ENCODE measurements at places on chromosomes 2 and 18.

DNA sequence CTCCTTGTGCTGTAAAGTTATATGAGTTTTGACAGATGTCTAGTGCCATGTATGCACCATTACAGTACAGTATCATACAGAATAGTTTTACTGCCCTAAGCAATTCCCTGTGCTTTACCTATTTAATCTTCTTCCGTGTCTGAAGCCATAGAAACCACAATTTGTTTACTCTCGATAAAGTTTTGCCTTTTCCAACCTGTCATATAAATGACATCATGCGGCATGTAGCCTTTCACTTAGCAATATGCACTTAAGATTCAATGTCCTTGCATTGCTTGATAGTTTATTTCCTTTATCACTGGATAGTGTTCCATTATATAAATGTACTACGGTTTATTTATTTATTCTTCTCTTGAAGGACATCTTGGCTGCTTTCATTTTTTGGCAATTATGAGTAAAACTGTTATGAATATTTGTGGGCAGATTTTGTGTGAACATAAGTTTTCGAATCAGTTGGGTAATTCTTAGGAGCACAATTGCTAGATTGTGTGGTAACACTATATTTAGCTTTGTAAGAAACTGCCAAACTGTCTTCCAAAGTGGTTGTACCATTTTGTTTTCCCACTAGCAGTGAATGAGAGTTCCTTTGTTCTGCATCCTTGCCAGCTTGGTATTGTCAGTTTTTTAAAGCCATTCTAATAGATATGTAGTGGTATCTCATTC, 136.8 kb upstream of the MAP3K20 start:
- no peak for DNase-seq

GRCh38 chr2:177072090-177072489, 140.5 kb upstream of the HNRNPA3 start:
- DNase-seq = no peak

DNA sequence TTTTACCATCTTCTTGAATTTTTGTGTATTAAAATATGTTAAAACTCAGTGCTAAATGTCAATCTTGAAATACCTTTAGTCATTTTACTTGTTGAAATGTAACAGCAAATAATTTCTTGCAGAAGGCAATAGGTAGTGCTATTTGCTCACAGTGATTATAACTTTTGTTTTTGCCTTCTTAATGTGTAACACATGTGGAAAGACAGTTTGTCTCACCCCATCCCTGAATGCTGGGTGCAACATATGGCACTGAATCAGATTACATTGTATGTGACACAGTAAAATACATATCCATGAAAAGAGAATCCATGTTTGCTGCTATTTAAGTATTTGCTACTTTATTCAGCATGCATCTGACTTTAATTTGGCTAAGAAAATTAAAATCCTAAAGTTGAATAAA, 35.3 kb downstream of the FRZB start:
- DNase-seq = peak; percentile 80

DNA sequence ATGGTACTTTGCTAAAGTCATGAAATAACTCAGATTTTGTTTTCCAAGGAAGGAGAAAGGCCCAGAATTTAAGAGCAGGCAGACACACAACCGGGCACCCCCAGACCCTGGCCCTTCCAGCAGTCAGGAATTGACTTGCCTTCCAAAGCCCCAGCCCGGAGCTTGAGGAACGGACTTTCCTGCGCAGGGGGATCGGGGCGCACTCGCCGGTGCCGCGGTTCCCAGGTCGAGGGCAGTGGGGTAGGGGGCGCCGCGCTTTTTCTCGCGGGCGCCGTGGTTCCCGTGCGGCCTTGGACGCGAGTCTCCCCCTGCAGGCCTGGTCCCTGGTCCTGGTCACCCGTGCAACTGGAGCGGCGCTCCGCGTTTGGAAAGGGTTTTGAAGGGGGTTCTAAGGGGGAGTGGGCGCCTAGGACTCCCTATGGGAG, 1.2 kb downstream of the ZNF236 start:
- no peak for DNase-seq

DNA sequence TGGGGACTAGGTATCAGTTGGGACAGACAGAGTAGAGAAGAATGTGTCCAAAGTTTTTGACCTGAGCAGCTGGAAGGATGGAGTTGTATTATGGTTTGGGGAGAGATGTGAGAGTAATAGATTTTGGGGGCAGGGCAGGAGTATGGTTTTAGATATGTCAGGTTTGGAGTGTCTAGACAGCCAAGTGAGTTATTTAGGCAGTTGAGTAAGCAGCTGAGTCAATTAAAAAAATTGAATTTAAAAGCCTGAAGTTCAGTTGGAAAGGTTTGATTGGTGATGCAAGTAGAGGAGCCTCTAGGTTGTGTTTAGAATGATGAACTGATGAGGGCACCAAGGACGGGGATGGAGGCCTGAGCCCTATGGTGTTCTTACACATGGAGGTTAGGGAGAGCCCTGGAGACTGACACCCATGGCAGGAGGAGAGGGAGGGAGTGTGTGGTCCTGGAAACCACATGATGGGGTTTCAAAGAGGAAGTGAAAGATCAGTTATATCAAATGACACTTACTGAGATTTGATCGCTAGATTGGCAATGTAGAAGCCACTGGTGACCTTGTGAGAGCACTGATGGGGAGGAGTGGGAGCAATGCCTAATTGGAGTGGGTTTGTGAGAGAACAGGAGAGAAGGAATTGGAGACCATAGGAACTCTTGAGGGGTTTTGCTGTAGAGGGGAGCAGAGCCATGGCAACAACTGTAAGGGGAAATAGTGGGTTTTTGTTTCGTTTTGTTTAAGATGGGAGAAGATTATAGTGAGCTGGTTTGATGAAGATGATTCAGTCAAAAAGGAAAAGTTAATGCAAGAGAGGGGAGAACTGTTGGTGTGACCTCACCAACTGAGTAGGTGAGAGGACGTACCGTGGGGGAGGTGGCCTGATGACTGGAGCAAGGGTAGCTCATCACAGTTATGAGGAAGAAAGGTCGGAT, 10.3 kb downstream of the ITGA6 start:
- no peak for DNase-seq

DNA sequence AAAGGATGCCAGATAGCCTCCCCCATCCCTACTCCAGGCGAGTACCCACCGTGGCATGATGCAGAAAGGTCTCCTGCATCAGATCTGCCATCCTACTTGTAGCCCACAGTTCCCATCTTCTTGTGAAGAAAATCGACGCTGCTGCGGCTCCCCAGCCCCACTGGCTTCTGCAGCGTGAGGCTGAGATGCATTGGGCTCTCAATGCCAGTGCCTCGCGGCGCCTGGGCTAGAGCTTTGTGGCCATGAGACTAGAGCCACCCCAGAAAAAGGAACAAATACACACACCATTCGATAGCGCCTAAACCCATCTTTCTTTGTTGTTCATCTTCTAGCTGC, 2.8 kb downstream of the NOL4 start:
- no peak for DNase-seq

DNA sequence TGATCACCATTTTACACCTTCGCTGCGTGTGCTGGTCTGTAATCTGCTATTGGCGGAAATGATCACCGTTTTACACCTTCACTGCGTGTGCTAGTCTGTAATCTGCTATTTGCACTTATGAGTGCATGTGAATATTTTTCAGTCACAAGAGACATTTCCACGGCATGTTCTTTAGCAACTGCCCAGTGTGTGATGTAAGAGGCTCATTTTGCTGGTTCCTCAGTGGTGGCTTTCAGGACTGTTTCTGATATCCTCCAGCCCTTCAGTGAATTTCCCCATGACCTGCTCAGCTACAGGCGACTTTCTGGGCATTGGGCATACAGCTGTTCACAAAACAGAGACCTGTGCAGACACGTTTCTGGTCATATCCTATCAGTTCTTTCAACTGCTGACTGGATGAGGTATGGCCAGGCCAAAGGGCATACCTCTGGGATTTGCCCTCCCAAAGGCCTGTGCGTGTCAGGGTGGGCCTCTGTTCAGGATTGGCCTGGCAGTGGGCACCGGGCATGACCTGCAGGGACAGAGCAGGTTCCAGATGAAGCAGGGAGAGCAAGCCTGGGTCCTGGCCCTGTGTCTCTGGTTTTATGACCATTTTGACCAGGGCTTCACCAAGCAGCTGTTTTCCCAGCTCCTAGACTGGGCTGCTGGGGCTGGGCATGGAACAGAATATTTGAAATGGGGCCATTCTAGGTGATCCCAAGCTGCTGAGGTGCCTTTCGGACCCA, 521 bp upstream of the PROM2 start:
- no peak for DNase-seq

GRCh38 chr2:13089971-13090370, 373.2 kb downstream of the TRIB2 start:
- DNase-seq = no peak

DNA sequence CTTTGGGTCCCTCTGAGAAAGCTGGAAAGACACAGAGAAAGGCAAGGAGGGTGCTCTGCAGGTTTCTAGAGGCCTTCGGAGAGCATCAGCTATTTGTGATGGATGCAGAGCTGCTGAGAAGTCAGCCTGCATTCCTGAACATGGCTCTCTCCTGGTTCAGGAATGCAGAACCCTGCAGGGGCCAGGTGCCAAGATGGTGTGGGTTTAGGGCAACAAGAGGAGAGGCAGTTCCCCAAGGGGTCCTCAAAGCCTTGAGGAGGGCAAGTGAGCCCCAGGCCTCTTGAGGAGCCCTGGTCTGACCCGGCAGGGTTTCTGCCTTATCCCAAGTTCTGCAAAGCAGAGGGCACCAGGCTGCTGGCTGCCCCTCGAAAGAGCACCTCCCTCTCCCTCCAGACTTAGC, 93.3 kb downstream of the HS1BP3 start:
- no peak for DNase-seq

DNA sequence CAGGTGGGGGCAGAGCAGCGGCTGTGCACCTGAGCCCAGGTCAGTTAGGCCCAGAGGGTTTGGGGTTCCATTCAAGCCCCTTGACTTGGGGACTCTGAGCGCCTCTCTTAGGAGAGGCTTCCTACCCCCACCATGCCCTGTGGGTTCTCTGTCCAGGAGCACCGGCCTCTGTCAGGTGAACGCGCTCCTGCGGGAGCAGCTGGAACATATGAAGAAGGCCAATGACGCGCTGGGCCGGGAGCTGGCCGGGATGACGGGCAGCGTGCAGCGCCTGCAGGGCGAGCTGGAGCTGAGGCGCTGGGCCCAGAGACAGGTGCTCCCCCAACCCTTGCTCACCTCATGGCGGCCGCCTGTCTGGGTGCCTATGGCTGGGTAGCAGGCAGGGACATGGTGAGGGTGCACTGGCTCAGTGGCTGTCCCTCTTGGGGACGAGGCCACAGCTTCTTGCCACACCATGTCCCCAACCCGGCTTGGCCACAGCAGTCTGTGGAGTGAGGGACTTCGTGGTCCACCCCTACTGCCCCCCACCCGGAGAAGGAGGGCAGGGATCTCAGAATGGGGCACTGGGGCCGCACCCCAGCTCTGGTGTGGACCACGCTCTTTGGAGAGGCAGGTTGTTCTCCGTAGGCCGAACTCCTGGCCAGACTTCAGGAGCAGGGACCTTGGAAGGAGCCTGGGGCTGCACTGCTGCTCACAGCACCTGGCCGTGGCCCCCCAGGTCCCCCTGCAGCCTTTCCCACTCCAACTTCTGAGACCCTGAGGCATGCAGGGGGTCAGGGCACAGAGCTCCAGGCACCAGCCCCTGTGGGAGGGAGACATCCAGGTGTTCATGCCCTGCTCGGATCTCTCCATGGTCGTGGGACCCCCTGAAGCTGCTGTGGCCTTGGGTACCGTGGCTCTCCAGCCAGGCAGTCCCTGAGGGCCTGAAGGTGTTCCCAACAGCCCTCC, 19.7 kb downstream of the CROCC2 start:
- DNase-seq = no peak

- DNase-seq = no peak
Observed at GRCh38 chr18:34397286-34397896, 172.7 kb upstream of the NOL4 start.

- no peak for DNase-seq
Observed at GRCh38 chr2:102126660-102127059, 15.9 kb upstream of the IL1R1 start.

GRCh38 chr2:42812899-42813479, 20.6 kb upstream of the HAAO start:
- DNase-seq = no peak

DNA sequence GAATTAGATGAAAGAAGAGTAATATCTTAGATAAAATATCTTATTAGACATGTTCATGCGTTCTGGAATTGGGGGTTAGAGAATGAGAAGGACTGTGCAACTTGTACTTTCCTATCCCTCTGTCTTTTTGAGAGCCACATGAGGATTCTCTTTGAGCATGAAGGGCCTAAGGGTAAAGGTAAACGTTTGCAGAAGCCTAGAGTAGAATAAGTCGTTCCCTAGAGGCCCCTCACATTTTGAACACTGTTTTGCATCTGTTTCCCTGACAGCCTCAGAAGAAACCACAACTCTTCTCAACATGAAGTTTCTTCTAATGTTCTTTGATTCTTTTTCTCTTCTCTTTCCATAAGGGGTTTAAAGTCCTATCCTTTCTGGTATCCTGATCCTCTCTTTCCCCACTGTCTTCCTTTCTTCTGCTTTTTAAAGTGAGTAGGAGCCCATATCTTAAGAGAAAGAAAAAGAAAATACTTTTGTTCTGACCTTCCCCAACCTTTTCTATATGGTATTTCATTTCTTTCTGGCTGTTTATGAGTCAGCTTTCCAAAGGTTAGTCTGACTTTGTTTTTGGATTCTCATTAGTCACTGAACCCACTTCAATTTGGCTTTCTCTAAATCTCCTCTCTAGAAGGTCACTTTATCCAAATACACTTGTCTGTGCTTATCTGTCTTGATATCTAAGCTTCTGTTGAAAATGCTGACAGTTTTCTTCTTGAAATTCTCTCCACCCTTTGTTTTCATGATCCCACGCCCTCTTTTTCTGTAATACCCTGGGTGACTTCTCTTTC, 34.8 kb downstream of the PPP1R1C start:
- DNase-seq = no peak

- DNase-seq = no peak
Observed at GRCh38 chr2:104430359-104430740, 423.6 kb upstream of the POU3F3 start.

DNA sequence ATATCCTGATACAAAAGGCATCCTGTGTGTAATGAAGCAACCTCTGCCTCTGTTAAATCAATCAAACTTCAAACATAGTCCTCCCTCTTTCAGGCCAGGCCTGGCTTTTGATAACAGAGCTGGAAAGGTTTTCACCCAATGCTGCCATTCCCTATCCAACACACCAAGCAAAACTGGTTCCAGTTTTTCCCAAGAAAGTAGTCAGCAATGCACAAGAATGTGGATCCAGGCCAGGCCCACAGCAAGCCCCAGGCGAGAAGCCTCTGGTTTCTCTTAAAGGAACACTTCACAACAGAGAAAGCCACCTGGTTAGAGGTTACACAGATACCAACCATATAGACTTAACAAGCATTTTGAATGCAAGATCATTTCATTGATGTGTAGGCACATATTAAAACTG, 49.2 kb upstream of the CCDC150 start:
- peak; percentile 25 for DNase-seq

GRCh38 chr2:220628252-220628651, 943.9 kb downstream of the EPHA4 start:
- DNase-seq = no peak

DNA sequence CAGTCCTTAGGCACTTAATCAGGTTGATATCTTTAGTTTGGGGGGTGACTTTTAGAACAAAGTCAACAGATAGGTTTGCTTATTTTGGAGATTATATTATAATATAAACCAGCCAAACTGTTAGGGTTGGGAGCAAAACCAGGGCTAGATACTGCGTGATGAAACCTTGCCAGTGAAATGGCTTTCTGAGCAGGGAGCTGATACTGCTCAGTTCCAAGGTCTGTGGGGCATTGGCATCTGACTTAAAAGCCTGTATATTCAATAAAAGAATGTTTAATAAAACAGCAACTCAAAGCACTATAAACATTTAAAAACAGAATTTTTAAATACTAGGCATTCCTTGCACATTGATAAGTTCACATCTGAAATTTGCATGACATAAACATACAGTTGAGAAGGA, 19.3 kb downstream of the PTPRM start:
- no peak for DNase-seq

GRCh38 chr2:65049010-65049639, 7.1 kb upstream of the CEP68 start:
- DNase-seq = no peak

All from DMS 273 treated with DMSO at 0.1 percent for 48 hours (cell line).